ENCODE measurements at places on chromosomes 4 and X. TPM values are rescaled to one million over a fixed set of nuclear protein-coding genes. Genes with fewer than 3 reads are reported as not detected.

DNA sequence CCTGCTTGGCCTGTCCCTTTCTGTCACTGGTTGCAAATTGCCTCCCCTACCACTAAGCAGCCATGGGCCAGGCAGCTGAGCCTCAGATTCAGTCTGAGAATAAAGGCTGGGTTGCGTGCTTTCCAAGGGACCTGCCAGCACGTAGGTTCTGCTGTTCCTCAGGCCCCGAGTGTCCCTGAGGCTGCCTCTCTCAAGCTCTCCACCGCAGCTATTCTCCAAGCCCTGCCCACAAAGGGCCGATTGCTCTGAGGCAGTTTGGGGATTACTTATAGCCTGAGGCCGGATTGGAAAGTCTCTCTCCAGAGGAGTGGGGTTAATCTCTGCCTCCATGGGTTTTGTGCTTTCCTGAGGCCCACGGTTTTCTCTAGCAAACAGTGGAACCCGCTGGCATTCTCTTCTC is 590.7 kb downstream of the BCOR start:
- no peak overlapping the region for H3K4me3 ChIP-seq
- no peaks in the 10 kb centered on the region for H3K27me3 ChIP-seq
- H3K4me1 ChIP-seq: peaks cover 3% of the 10 kb centered on the region
- no peak overlapping the region for H3K27ac ChIP-seq

- H3K4me3 ChIP-seq: no peak overlapping the region
- no peaks in the 10 kb centered on the region for H3K27me3 ChIP-seq
- H3K4me1 ChIP-seq: no peaks in the 10 kb centered on the region
- no peaks in the 10 kb centered on the region for H3K36me3 ChIP-seq
- H3K27ac ChIP-seq: no peak overlapping the region
- no peak for DNase-seq
Measured at GRCh38 chr4:16641971-16642370, 256.5 kb downstream of the LDB2 start.

- H3K27ac ChIP-seq: no peak overlapping the region
- peaks cover 6% of the 10 kb centered on the region for H3K4me1 ChIP-seq
- H3K4me3 ChIP-seq: no peak overlapping the region
- H3K36me3 ChIP-seq: peaks cover 2% of the 10 kb centered on the region
- DNase-seq: no peak
Measured at GRCh38 chr4:56570041-56570440, 64.5 kb downstream of the ARL9 start.

- H3K4me1 ChIP-seq: peaks cover 8% of the 10 kb centered on the region
- no peak overlapping the region for H3K4me3 ChIP-seq
- H3K27ac ChIP-seq: no peak overlapping the region
Measured at GRCh38 chr4:600850-601515, 24.4 kb upstream of the PDE6B start.

DNA sequence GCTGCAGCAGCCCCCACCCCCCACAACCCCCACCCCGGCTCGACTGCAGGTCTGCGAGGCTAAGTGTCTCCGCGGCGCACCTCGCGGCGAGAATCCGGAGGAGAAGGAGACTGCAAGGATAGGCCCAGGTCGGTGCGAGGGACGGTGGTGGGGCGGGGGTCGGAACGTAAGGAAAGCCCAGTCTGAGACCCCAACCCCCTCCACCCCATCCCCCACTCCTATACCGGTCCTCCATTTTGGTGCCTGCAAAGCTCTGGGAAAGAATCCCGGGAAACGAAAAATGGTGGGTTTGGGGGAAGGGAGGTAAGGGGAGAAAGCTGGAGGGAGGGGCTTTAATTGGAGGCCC is 614 bp downstream of the BEX3 start:
- H3K4me1 ChIP-seq: peaks cover 3% of the 10 kb centered on the region
- H3K27ac ChIP-seq: no peak overlapping the region
- peak overlapping the region; percentile 49 for H3K4me3 ChIP-seq
- no peaks in the 10 kb centered on the region for H3K36me3 ChIP-seq
- DNase-seq: no peak

DNA sequence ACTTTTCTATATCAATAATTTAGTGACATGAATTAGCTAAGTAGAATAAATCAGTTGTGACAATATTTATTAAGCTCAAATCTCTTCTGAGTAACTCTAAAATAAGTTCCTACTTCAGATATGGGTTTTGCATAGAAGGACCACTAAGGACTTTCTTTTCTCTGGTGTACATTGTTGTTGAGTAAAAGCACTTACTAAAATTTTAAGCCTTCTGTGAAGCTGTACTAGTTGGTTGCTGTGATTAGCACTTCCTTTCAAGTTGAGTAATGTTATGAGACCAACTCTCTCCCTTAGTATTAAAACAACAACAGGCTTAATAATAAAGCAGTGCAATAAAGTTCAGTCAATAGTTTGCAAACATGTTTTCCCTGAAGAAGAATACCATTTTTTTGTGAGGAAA is 667.4 kb upstream of the NDST4 start:
- H3K27me3 ChIP-seq: no peaks in the 10 kb centered on the region
- no peak overlapping the region for H3K27ac ChIP-seq
- no peak for DNase-seq
- no peaks in the 10 kb centered on the region for H3K4me1 ChIP-seq
- H3K4me3 ChIP-seq: no peak overlapping the region

DNA sequence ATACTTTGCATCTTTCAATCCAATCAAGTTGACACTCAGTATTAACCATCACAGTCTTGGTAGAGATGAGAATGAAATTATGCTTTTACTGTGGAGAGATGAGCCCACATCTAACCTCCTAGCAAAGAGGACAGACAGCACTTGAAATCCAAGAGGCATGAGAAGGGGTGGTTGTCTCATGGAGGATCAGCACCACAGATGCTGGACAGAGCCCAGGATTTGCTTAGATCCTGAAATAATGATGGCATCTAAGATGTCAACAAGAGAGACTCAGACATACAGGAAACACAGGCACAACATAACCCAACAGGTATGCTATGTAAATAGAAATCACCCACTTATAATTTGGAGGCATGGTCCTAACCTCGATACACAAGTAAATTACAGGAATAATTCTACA is 74.3 kb upstream of the VCX2 start:
- H3K4me3 ChIP-seq: no peak overlapping the region
- H3K4me1 ChIP-seq: no peaks in the 10 kb centered on the region
- DNase-seq: no peak

DNA sequence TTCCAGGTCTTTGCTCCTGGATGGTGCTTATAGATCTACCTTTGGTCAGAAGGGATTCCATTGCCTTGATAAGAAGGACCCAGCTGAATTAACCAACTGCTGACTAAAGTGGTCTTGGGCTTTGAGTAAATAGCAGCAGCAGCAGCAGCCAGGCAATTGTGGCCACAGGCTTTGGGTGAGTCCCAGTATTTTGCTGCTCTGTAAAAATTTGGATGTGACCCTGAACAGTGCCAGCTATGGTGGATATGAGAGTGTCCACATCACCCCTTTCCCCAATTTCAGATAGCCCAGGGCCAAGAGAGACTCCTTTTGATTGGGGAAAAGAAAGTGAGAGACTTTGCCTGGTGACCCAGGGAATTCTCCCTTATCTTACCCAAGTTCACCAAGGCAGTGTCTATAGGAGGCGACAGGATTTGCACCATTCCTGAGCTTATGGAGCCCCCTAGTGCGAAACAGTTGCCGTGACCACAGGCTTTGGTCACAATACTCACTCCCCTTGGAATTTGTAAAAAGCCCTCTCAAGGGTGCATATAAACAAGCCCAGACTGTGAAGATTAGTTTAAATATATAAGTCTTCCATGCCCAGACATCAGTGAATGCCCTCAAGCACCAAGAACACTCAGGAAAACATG is 518.0 kb downstream of the TMA16 start:
- no peaks in the 10 kb centered on the region for H3K36me3 ChIP-seq
- H3K4me3 ChIP-seq: no peak overlapping the region
- H3K4me1 ChIP-seq: no peaks in the 10 kb centered on the region
- no peak overlapping the region for H3K27ac ChIP-seq

- no peak for DNase-seq
- H3K36me3 ChIP-seq: no peaks in the 10 kb centered on the region
- no peak overlapping the region for H3K27ac ChIP-seq
- H3K27me3 ChIP-seq: peaks cover 8% of the 10 kb centered on the region
Measured at GRCh38 chr4:147108409-147108808, 162.7 kb upstream of the TTC29 start.

DNA sequence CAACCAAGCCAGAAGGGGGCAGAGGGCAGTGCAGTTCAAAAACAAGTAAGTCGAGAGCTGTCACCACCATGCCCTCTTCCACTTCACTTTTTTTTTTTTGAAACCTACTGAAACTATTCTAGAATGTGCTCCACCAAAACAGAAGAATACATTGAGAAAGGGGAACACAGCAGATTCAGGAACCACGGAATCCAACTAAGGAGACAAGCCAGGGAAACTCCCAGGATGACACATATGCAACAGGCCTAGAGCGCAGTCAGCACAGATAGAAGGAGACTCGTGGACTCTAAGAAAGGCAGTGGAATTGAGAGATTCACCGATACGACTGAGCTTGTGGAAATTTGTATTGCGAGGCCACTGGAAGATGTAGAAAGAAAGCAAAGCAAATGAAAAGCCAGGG is 66.1 kb downstream of the PHKA2 start:
- H3K27ac ChIP-seq: no peak overlapping the region
- no peak for DNase-seq
- H3K4me3 ChIP-seq: no peak overlapping the region
- peaks cover 25% of the 10 kb centered on the region for H3K36me3 ChIP-seq
- H3K4me1 ChIP-seq: no peaks in the 10 kb centered on the region

DNA sequence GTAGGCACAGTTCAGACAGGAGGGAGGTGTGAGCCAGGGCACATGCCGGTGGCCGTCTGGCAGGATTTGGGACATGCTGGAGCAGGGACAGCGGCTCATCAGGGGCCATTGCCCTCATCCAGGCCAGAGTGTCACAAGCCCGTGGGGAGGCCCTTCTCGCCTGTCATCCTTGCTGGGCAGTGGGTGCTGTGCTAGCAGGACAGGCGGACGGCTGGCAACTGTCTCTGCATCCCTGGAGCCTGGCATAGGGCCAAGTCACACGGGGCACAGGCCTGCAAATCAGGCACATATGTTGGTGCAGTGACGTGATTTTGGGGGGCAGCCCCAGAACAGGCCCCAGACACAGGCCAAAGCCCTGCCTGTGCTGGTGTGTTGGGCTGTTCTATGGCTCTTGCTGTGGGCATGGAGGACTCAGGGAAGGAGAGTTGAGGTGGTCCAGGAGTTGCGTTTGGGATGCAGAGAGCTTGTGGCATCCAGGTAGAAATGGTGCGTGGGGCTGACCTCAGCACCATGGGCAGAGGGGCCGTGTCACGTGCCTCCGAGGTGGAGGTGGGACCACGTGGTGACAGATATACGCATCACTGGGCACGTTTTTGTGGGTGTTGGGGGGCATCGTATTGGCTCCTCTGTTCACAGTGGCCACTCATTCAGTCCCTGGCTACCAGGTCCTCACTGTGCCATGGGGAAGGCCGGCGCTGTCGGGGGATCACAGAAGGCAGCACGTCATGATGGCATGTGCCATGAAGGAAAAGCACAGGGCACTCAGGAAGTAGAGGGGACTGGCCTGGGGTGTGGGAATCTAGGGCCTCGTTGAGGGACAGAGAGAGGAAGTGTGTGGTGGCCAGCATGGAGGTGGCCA is 14.6 kb upstream of the MSANTD1 start:
- peaks cover 15% of the 10 kb centered on the region for H3K36me3 ChIP-seq
- DNase-seq: no peak
- H3K27ac ChIP-seq: no peak overlapping the region
- no peaks in the 10 kb centered on the region for H3K27me3 ChIP-seq
- no peak overlapping the region for H3K4me3 ChIP-seq

DNA sequence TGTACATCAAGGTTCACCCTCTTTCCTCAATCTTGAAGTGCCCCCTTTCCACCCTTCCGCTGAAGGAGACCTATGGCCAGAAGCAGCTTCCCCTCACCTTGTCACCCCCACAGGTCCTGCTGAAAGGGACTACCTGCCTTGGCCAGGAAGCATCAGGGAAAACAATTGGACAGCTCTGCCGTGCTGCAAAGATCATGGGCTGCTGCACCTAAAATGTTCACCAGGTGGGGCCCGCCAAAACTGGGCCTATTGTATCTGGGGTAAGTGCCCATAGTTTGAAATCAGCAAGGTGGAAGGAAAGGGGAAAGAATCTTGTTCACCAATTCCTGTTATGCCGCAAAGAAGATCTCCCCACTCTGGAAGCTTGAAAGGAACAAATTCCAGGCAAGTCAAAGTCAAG is 18.4 kb downstream of the GRIA3 start:
- H3K4me3 ChIP-seq: no peak overlapping the region
- H3K36me3 ChIP-seq: no peaks in the 10 kb centered on the region
- H3K27ac ChIP-seq: no peak overlapping the region
- H3K4me1 ChIP-seq: no peaks in the 10 kb centered on the region

GRCh38 chr4:87309625-87310024 is 13.1 kb downstream of the HSD17B13 start:
- no peaks in the 10 kb centered on the region for H3K27me3 ChIP-seq
- H3K36me3 ChIP-seq: no peaks in the 10 kb centered on the region
- no peak for DNase-seq
- H3K27ac ChIP-seq: no peak overlapping the region
- H3K4me1 ChIP-seq: peaks cover 12% of the 10 kb centered on the region

DNA sequence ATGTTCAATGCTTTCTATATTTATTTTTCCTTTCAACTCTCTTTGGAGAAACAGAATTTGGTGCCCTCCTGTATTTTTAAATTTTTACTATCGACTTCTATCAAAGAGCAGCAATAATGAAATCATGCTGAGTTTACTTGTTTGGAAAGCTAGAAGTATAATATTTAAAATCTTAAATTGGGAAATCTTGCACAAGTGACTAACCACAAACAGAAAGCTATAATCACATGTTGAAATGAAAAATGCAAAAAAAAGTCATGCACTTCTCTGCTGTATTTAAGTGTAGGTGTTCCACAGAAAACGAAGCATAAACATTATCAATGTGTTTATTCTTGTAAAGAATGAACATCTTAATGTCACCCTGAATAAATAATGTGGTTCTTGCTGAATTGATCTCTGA is 306.1 kb downstream of the PCDH18 start:
- H3K4me3 ChIP-seq: no peak overlapping the region
- no peaks in the 10 kb centered on the region for H3K4me1 ChIP-seq
- H3K36me3 ChIP-seq: no peaks in the 10 kb centered on the region
- H3K27me3 ChIP-seq: no peaks in the 10 kb centered on the region
- no peak for DNase-seq
- no peak overlapping the region for H3K27ac ChIP-seq

GRCh38 chr4:170623899-170624298 is 534.1 kb upstream of the AADAT start:
- H3K4me1 ChIP-seq: no peaks in the 10 kb centered on the region
- no peak overlapping the region for H3K27ac ChIP-seq
- no peak for DNase-seq
- H3K4me3 ChIP-seq: no peak overlapping the region
- H3K27me3 ChIP-seq: no peaks in the 10 kb centered on the region

- no peak overlapping the region for H3K4me3 ChIP-seq
- no peaks in the 10 kb centered on the region for H3K27me3 ChIP-seq
- H3K27ac ChIP-seq: no peak overlapping the region
- no peaks in the 10 kb centered on the region for H3K36me3 ChIP-seq
- no peaks in the 10 kb centered on the region for H3K4me1 ChIP-seq
Measured at GRCh38 chrX:7266288-7266687, 118.3 kb upstream of the PUDP start.

The ZFP92 gene
- 2.2 TPM for total RNA-seq

The EPGN gene
- not detected for total RNA-seq

The HS3ST1 gene
- total RNA-seq: 0.19 TPM

The MTMR8 gene
- total RNA-seq: 4.5 TPM

The ZFP42 gene
- not detected for total RNA-seq

The MAGEB10 gene
- total RNA-seq: not detected

The ELF4 gene
- 36.2 TPM for total RNA-seq
